SK-N-DZ (cell line): ENCODE measurements at places on chromosomes 16 and 17.

GRCh38 chr17:63337579-63337978 lies 108.5 kb downstream of the CYB561 start:
- DNase-seq, result no peak

- DNase-seq, result no peak
These were observed 52.0 kb downstream of the COTL1 start for GRCh38 chr16:84565669-84566495.

GRCh38 chr16:89908236-89908635 lies 10.4 kb upstream of the MC1R start:
- no peak for DNase-seq

GRCh38 chr16:70682239-70683145 lies 3.4 kb downstream of the MTSS2 start:
- no peak for DNase-seq

GRCh38 chr16:85777583-85778310 lies 21.6 kb downstream of the EMC8 start:
- no peak for DNase-seq

DNA sequence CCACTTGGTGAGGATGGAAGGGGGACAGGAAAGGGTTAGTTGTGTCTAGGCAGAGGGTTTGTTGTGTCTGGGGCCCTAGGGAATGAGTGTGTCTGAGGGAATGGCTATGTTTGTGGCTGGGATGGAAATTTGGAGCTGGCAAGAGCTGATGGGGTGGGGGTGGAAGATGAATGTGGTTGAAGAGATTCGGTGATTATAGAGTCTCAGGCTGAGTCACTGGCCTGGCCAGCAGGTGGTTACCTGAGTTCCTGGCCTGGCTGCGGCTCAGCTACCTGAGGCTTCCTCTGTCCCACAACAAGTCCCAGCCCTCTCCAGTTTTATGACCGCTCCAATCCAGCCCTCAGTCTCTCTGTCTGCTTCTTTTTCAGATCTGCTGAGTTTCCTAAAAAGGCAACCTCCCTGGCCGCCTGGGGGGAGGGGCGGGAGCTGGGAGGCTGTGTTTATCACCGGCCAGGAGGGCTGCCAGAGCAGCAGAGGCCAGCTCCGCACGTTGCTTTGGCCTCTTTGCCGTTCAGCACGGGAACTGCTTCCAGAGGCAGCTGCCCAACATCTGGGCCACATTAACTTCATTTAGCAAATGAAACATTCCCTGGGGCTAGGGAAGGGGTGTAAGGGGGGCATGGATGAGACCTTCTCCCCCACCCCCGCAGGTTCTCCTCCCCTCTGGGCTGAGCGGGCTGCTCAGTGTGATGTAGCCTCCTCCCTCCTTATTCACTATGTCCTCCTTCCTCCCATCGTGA lies 21.8 kb downstream of the ITGB3 start:
- DNase-seq, result peak; percentile 45

DNA sequence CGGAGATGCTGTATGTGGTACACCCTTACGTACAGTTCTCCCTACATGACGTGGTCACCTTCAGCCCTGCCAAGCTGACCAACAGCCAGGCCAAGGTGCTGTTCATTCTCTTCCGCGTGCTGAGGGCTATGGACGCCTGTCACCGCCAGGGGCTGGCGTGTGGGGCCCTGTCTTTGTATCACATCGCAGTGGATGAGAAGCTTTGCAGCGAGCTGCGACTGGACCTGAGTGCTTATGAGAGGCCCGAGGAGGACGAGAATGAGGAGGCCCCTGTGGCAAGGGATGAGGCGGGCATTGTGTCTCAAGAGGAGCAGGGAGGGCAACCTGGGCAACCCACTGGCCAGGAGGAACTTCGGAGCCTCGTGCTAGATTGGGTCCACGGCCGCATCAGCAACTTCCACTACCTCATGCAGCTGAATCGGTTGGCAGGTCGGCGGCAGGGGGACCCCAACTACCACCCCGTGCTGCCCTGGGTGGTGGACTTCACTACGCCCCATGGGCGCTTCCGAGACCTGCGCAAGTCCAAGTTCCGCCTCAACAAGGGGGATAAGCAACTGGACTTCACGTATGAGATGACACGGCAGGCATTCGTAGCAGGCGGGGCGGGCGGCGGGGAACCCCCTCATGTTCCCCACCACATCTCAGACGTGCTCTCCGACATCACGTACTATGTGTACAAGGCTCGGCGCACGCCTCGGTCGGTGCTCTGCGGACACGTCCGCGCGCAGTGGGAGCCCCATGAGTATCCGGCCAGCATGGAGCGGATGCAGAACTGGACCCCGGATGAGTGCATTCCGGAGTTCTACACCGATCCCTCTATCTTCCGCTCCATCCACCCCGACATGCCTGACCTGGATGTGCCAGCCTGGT lies 1.4 kb downstream of the WDR81 start:
- no peak for DNase-seq

GRCh38 chr16:74264811-74265210 lies 31.8 kb upstream of the PSMD7 start:
- DNase-seq, result no peak

DNA sequence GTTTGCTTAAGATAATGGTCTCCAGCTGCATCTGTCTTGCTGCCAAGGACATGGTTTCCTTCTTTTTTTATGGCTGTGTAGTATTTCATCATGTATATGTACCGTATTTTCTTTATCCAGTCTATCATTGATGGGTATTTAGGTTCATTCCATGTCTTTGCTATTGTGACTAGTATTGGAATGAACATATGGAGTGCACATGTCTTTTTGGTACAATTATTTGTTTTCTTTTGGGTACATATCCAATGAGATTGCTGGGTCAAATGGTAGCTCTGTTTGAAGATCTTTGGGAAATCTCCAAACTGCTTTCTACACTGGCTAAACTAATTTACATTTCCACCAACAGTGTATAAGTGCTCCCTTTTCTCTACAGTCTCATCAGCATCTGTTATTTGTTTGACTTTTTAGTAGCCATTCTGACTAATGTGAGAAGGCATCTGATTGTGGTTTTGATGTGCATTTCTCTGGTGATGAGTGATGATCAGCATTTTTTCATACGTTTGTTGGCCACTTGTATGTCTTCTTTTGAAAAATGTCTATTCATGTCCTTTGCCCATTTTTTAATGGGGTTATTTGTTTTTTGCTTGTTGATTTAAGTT lies 66.2 kb downstream of the TNFRSF13B start:
- no peak for DNase-seq

- no peak for DNase-seq
These were observed 13.8 kb downstream of the HROB start for GRCh38 chr17:44155488-44155887.

DNA sequence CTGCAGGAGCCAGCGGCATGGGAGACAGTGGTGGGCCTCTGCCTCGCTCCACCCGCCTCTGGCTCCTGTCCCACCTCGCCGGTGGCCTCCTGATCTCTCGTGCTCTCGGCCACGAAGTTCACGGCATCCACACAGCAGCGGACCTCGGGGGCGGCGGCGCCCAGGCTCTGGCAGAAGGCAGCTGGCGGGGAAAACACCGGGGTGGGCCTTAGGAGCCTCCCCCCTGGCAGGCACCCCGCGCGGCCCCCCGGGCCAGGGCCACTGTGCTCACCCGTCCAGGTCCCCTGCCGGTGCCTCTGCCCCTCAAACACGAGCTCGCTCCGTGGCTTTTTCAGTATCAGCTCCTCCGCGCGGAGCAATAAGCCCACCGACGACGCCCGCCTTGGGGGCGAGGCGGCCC lies 409 bp upstream of the C17orf107 start:
- DNase-seq, result no peak

GRCh38 chr17:5210614-5211252 lies 19.1 kb upstream of the ZNF594 start:
- no peak for DNase-seq

DNA sequence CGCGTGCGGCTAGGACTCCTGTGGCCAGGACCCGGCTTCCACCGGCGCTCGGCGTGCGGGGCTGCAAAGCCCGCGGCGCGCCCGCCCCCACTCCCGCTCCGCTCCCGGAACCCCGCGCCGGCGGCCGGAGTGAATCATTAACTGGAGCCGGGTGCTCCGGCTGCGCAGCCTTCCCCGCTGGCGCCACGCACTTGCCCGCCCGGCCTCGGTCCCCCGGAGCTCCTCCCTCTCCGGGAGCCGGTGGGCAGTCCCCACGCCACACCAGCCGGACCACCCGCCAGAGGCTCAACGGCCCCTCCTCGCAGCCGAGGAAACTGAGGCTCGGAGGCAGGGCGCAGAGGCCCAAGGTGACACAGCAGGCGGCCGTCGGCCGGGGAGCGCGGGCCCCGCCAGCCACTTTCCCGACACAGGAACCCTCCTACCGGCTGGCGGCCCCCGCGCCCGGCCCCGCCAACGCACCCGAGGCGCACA lies 580 bp downstream of the BCAR1 start:
- DNase-seq, result no peak

- no peak for DNase-seq
These were observed 7.7 kb downstream of the WFDC1 start for GRCh38 chr16:84302111-84302954.

GRCh38 chr16:49466881-49467280 lies 93.3 kb downstream of the C16orf78 start:
- no peak for DNase-seq

DNA sequence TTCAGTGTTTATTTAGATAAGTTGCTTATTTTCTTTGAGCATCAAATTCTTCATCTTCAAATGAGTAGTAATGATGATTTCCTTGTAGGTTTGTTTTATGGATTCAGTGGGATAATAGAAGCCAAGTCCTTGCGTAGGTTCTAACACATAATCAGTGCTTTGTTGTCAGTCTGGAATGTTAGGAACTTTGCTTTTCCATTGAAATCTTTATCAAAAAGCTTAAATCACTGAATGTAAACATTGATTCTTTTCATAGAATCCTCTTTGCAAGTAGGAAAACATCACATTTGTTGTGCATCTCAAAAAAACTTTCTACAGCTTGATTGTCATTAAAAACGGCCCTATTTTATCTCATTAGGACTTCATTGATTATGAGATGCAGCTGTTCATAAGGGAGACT lies 490.3 kb upstream of the GOT2 start:
- no peak for DNase-seq

DNA sequence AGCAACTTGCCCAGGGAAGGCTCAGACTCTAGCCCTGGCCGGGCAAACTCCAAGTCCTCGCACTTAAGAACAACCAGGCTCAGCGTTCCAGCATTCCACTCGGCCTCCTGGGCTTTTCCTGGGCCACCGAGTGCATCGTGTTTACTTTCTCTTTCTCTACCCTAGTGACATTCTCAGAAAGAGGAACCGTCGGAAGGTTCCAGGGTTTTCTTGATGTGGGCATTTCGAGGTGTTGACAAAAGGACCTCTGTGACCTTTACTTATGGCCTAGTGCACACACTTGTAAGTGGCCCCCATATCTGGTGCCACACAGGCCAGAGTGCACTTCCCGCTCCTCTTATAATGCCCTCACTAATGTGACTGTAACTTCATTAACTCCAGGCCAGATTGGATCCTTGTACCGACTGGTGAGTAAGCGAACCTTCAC lies 3.1 kb upstream of the BANP start:
- no peak for DNase-seq
